ENCODE measurements at places on chromosomes 2 and 18. TPM values are rescaled to one million over a fixed set of nuclear protein-coding genes. Genes with fewer than 3 reads are reported as not detected.

CRYGD gene
- not detected for total RNA-seq

AMMECR1L gene
- total RNA-seq: 14.2 TPM

MGAT4A gene
- 67.5 TPM for total RNA-seq

GALR1 gene
- not detected for total RNA-seq

ST8SIA3 gene
- not detected for total RNA-seq

SPP2 gene
- total RNA-seq: not detected

GDF7 gene
- 0.02 TPM for total RNA-seq

DCDC2C gene
- total RNA-seq: not detected

THSD7B gene
- not detected for total RNA-seq
